Muscle of arm (tissue), 14 donors: ENCODE measurements at places on chromosomes 5 and 9. TPM values are rescaled to one million over a fixed set of nuclear protein-coding genes. Genes with fewer than 3 reads are reported as not detected.

DNA sequence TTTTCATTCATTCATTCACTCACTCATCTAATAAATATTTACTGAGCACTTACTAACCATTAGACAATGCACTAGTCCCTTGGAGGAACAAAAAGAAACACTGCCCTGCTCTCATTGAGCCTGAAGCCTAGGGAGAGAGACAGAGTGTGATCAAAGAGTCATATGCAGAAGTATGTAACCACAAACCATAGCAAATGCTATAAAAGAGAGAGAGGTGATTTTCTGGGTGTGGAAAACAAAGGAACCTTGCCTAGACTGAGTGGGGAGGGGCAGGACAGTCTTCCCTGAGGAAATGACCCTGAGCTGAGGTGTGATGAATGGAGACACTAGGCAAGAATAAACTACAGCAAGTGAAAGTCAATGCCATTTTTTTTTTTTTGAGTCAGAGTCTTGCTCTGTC is 10.8 kb upstream of the ADRA1B start:
- no peak for DNase-seq

GRCh38 chr9:114652776-114653555 is 4.6 kb downstream of the TEX53 start:
- DNase-seq, result no peak

The SLC46A2 gene
- polyA plus RNA-seq, result 0.31 TPM

DNA sequence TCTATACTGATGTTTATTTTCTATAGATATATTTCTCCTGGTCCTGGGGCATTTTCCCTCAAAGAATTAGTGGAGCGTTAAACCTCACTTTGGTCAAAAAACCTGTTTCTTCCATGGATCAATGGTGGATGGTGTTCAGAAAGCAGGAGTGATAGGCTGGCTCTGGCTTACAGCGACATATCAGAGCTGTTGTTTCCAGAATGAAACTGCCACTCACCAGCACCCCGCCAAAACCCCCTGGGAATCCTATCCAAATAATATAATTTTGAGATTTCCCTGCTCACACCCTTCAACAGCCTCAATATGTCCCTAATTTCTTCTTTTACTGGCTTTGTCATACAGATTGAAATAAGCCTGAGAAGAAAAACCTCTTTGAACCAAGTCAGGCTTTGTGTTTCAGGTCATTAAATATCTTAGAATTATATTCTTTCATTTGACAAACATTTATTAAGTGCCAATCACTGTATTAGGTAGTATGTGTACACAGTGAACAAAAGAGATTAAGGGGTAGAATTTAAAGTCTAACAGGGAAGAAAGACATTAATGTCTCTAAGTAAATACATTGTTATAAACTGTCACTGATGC is 144.5 kb upstream of the GPR151 start:
- DNase-seq, result no peak

GRCh38 chr5:23302438-23302837 is 205.0 kb upstream of the PRDM9 start:
- DNase-seq, result no peak

GRCh38 chr5:58854441-58854840 is 271.6 kb downstream of the RAB3C start:
- DNase-seq, result no peak

- DNase-seq, result peak; percentile 86
Observed at GRCh38 chr5:111742177-111742994, 14.6 kb downstream of the NREP start.

GRCh38 chr9:136712690-136713544 is 545 bp downstream of the DIPK1B start:
- DNase-seq, result no peak

- no peak for DNase-seq
Observed at GRCh38 chr5:16490911-16491310, 25.3 kb upstream of the ZNF622 start.

The FAXDC2 gene
- polyA plus RNA-seq, result 11.7 TPM

DNA sequence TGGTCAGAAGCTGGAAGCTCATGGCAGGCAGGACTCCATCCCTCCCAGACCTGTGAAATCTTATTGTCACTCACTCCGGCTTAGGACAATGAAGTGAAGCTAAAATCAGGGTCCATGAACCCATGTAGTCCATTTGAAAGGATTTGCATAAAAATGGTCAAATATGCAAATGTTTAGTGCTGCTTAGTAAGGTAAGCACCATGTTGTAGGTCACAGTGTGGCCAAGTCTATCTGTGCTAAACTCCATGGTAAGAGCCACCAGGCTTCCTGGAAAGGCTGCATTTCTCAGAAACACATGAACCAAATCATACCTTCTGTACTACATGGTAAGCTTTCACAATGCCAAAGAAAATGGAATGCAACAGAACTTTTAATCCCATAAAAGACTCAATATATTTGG is 5.7 kb downstream of the ALG2 start:
- no peak for DNase-seq

GRCh38 chr9:18568973-18569372 is 95.0 kb downstream of the ADAMTSL1 start:
- DNase-seq, result no peak

- DNase-seq, result no peak
Observed at GRCh38 chr9:3809724-3810123, 283.9 kb upstream of the RFX3 start.

- DNase-seq, result no peak
Observed at GRCh38 chr5:103357636-103358035, 99.1 kb downstream of the MACIR start.

The PHF24 gene
- polyA plus RNA-seq, result 0.15 TPM

DNA sequence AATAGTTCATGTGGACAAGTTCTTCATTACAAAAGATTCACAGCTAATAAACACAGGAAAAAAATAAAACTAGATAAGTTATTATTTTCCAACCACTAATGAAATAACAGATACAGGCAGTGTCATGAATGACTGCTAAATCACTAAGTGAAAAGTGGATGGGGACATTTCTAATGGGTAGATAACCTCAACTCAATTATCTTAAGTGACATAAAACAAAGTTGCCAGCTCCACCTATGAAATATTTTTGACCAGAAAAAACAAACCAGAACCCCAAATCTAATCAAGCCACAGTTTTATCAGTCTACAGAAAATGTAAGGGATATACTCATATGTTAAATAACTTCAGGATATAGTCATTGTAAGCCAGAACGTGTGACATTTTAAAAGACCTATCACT is 74.4 kb downstream of the AGTPBP1 start:
- no peak for DNase-seq

GRCh38 chr5:87183896-87184295 is 83.8 kb upstream of the RASA1 start:
- DNase-seq, result no peak

GRCh38 chr5:94944160-94944559 is 325.7 kb downstream of the SLF1 start:
- no peak for DNase-seq

GRCh38 chr5:111135946-111136345 is 43.8 kb downstream of the WDR36 start:
- DNase-seq, result no peak

DNA sequence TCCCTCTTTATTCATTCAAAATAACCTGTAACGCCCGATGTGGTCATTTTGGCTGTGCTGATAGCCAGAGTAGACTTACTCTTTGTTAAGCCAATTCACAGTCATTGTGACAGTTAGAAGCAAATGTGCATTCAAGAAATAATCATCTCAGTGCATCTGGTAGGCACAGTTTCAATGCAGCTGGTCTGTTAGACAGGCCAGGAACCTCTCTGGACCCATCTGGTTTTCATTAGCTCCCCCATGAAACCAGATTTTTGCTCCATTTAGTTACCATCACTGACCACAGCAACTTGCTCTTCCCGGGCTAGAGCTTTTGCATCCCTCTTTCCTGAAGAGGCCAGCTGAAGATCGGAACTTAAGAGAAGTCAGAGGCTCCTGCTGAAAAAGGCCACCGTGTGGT is 284.2 kb downstream of the NSG2 start:
- DNase-seq, result peak; percentile 71

- no peak for DNase-seq
Observed at GRCh38 chr9:127316586-127317323, 52.2 kb downstream of the GARNL3 start.

DNA sequence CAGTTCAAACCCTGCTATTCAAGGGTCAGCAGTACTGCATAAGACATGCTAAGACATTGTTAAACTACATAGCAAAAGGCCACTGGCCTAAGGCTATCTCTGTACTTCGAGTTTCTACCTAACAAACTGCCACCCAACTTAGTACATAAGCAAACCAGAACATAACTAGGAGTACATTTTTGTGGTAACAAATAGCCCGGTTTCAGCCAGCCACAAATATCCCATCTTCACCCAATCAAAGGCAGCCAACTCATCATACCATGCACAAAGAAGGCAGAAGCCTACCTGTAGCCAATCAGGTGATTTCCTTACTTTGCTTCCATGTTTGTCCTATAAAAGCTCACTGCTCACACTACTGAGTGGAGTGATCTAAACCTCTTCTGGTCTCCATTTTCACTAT is 201.4 kb downstream of the SMARCA2 start:
- DNase-seq, result no peak

- DNase-seq, result no peak
Observed at GRCh38 chr5:135881819-135882218, 13.8 kb downstream of the IL9 start.

The PKD2L2 gene
- 0.82 TPM for polyA plus RNA-seq

DNA sequence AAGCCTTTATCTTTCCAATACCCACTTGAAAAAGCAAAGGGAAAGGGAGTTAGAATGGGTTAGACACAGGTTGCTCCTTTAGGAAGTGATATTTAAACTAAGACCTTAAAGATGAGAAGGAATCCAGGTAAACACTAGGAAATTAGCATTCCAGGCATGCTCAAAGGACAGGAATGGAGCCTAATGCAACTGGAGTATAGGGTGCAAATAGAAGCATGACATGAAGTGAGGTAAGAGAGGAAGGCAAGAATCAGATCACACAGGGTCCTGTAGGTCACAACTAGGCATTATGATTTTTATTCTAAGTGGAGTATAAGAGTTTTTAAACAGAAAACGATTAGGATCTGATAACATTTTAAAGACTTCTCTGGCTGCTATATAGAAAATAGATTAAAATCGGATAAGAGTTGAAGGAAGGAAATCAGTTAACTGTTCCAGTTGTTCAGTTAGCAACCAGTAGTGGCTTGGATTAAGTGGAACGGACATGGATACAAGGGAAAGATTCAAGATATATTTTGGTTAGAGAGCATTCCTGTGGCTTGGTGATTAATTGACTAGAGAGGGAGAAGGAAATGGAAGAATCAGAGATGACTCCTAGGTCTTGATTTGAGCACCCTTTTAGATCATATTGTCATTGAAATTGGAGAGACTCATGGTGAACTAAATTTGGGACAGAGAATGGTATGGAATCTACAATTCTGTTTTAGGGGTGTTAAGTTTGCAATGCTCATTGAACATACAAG is 95.9 kb downstream of the FBXO4 start:
- no peak for DNase-seq

DNA sequence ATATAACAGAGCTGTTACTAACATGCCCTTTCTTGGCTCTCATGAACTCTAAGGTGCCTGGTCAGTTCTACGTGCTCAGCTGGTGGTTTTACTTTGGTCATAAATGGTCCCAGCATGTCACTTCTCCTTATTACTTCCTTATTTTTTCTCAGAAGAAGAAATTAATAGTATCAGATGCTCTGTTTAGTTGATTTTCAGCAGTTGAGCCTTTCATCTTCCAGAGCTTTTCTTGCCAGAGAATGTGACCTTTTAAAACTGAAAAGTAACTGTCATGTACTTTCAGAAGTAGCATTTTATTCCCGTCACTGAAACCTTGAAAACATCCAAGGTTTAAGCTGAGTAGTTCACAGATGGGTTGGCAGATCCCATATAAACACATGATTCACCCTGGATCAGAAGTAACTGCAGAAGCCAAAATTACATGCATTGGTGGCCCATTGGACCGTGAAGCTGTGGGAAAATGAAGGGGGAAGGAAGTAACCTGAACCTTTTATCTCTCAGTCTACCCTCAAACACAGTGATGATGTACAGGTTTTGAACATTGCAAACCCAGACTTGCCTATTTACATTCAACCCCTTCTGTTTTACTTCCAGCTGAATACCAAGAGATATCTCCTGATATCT is 50.5 kb downstream of the HACD4 start:
- peak; percentile 29 for DNase-seq

DNA sequence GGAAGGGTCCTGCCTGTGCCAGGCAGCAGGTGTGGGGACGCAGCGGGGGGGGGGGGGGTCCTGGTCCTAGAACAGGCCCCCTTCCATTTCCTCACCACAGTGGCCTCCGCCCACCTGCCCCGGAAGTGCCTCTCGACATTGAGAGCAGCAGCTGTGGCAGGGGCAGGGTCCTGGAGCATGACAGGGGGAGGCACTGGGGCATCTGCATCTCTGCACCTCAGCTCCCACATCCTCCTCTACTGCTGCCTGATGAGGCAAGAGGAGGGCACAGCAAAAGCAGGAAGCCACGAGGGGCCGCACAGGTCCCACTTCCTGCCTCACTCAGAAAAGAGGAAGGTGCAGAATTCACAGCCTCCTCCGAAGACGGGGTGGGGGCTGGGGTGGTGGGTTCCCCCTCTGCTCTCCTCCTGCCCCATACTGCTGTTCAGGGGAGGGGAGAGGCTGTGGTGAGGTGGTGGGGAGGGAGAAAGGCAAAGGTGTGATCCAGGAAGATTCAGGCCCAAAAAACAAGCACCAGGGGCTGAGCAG is 14.8 kb downstream of the AKNA start:
- no peak for DNase-seq

DNA sequence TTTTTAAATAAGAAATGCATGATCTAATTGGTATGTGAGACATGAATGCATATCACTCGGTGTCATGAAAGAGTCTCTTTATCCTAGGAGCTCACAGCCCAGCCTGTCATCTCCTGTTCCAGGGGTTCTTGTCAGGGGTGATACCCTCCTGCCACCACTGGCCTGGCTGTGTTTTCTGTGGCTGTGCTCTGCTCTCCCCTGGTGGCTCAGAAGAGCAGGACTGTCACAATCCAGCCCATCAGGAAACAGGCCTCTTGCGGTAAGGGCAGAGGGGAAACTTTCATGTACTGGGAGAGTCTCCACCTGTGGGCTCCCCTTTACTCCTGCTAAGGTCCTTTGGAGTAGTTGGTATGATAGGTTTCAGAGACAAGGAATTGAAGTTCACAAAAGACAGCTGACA is 240.2 kb upstream of the GLRA1 start:
- no peak for DNase-seq

- DNase-seq, result no peak
Observed at GRCh38 chr9:38075272-38075671, 6.2 kb upstream of the SHB start.

GRCh38 chr9:129640086-129640870 is 1.7 kb downstream of the ASB6 start:
- DNase-seq, result no peak
